NCI-H1436 treated with DMSO at 0.1 percent for 48 hours (cell line): ENCODE measurements at places on chromosomes 3 and 15.

- no peak for DNase-seq
Observed at GRCh38 chr3:137963463-137963862, 46.5 kb upstream of the CLDN18 start.

- no peak for DNase-seq
Observed at GRCh38 chr3:146496251-146496650, 26.9 kb upstream of the PLSCR2 start.

- no peak for DNase-seq
Observed at GRCh38 chr3:123587401-123587800, 2.5 kb upstream of the HACD2 start.

GRCh38 chr3:149812165-149812605 lies 830 bp upstream of the RNF13 start:
- no peak for DNase-seq

- DNase-seq, result no peak
Observed at GRCh38 chr15:49145651-49146609, 9.5 kb downstream of the COPS2 start.

DNA sequence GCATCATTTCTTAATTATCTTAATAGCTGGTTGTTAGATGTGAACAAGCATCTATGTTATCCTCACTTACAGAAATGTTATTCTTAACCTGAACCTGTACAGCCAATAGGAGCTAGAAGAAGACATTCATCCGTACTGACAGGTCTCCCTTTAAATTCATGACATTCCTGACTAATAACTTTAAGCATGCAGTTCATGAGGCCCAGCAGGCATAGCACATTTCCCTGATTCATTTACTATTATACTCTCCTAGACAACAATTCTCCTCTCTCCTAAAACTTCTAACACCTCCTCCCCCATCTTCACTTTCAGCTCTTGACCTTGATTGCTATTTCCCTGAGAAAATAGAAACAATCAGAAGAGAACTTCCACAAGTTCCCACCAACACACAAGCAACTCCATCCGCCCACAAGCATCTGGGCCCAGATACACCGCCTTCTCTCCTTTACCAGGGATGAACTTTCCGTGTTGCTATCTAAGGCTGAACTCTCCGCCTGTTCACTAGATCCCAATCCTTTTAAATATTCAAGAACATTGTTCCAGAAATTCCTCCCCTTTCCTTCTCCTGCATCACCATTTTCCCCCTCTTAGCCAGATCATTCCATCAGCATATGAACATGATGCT lies 62.9 kb upstream of the SPRED1 start:
- no peak for DNase-seq

DNA sequence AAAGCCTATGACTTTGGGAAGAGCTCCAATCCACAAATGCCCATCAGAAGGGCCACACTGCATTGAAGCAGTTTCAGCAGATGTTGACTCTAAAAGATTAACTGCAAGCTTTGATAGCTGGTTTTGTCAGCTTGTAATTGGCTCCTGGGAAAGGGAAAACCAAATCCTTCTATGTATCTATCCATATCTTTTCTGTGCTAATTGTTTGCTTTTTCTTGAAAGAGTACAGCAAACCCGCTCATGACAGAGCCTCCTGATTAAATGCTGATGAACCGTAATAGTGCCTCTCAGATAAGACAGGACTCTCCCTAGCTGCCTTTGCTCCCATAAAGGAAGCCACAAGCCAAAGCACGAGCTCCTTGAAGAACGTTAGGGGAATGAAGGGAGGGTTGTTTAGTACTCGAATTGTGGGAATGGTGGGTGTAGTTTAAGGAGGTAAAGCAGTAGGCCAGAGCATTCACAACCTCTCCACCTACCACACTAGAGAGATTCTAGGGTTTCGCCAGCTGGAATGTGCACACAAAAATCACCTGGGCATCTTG lies 33.6 kb upstream of the LRIG1 start:
- no peak for DNase-seq

DNA sequence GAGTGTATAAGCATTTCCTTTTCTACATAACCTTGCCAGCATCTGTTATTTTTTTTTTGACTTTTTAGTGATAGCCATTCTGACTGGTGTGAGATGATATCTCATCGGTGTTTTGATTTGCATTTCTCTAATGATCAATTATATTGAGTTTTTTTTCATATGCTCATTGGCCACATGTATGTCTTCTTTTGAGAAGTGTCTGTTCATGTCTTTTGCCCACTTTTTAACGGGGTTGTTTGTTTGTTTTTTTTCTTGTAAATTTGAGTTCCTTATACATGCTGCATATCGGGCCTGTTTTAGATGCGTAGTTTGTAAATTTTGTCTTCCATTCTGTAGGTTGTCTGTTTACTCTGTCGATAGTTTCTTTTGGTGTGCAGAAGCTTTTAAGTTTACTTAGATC lies 89.2 kb downstream of the LEKR1 start:
- no peak for DNase-seq

DNA sequence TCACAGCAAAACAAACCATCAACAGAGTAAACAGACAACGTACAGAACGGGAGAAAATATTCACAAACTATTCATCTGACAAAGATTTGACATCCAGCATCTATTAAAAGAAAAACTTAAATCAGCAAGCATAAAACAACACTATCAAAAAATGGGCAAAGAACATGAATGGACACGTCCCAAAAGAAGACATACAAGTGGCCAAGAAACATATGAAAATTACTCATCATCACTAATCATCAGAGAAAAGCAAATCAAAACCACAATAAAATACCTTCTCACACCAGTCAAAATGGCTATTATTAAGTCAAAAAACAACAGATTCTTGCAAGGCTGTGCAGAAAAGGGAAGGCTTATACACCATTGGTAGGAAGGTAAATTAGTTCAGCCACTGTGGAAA lies 13.7 kb upstream of the SERPINI2 start:
- no peak for DNase-seq

DNA sequence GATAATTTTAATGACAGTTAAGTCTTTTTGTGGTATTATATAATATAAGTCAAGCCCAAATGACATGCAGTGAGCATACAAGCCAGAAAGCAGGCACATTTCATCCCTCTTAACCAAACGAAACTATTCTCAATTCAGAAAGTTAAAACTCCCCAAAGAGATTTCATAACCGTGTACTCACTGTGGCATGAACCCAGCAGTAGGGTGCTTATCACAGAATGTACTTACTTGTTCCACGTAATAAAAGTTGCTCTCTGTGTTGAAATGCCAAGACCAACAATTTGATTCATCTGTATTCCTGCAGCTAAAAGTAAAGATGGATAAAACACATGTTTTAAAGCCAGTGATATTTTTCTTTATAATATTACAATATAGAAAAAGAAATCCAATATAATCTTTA lies 12.1 kb downstream of the GK5 start:
- DNase-seq, result no peak

DNA sequence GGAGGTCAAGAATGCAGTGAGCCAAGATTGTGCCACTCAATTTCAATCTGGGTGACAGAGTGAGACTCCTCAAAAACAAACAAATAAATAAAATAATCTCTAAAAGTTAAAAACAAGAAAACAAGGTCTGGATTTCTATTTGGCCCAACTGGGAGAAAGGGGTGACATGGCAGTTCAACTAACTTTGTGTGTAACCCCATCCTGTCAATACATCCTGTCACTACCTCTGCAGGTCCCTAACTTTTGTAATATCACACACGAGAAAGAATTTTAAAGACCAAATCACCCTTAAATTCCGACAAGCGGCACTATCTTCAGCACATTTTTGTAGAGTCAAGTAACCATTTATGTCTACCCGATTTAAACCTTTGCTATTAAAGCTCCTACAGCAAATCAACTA lies 10.2 kb downstream of the SLTM start:
- no peak for DNase-seq

GRCh38 chr3:6281662-6282061 lies 579.3 kb upstream of the GRM7 start:
- DNase-seq, result no peak
